ENCODE measurements at places on chromosomes 1 and 21.

- DNase-seq, result no peak
Observed at GRCh38 chr1:55993646-55994318, 585.6 kb downstream of the PLPP3 start.

- DNase-seq, result no peak
Observed at GRCh38 chr1:187928288-187928687, 1099.5 kb downstream of the PLA2G4A start.

GRCh38 chr1:199932462-199932861, 95.0 kb upstream of the NR5A2 start:
- no peak for DNase-seq

DNA sequence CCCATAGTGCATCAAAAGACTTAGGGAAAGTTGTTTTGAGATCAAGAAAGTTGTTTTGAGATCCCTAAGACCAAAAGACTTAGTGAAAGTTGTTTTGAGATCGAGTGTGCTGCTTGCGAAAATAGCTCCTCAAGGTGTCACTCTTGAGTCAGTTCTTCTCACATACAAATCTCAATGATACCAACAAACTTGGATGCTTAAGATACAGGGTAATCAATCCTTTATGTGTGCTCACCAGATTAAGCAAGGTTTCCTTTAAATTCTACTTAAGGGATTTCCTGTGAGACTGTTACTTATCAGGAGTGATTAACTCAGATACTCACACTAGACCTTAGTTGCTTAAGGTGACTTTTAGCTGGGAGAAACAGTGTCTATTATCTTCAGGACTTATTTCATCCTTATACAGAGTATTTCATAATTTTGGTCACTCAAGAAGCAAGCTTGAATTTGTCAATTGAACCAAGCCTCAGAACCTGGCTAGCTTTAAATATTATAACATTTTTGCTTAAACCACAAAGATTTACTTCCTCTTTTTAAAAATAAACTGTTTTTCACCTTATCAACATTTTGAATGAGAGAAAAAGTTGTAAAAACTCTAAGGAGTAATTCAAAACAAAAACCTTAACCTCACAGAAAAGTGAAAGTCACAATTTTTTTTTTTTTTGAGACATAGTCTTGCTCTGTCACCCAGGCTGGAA, 8.0 kb upstream of the RLF start:
- no peak for DNase-seq

- DNase-seq, result no peak
Observed at GRCh38 chr21:46111857-46112724, 14.2 kb downstream of the COL6A2 start.

- DNase-seq, result peak; percentile 29
Observed at GRCh38 chr1:168469690-168470089, 74.1 kb downstream of the XCL2 start.

DNA sequence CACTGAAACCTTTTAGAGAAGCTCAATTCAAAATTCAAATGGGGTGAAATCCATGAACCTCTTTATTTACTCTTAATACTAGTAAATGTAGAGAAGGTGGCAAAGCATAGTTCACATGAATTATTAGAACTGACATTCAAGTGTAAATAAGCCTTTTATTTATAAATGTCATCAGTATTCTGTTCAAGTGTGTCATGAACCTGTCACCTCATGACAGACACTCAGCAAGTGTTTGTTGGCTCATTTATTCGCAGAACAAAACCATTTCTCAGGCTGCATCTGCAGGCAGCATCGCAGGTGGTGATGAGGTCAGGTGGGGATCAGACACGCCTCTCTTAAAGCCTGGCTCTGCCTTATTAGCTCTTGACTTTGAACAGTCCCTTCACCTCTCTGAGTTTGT, 116.6 kb downstream of the SETD4 start:
- no peak for DNase-seq

DNA sequence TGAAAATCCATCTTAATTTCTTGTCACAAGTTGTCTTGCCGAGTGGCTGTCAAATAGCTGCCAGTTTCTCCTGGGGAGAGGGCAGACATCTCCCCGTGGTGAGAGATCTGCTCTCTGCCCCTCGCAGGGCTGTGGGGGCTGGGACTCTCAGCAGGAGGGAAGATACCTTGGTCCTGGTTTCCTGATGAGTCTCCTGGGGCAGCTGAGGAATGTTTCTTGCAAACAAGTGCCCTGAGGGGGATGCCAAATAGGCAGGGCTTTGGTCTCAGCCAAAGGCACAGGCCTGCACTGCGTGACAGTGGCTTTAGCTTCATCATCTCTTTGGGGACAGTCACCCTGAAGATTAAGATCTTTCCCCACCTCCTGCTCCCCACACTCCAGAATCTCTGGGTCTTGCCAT, 40.9 kb downstream of the SYT6 start:
- DNase-seq, result no peak

- DNase-seq, result no peak
Observed at GRCh38 chr1:92511541-92511940, 24.8 kb upstream of the GFI1 start.

- DNase-seq, result no peak
Observed at GRCh38 chr1:22210636-22211035, 67.7 kb upstream of the WNT4 start.

DNA sequence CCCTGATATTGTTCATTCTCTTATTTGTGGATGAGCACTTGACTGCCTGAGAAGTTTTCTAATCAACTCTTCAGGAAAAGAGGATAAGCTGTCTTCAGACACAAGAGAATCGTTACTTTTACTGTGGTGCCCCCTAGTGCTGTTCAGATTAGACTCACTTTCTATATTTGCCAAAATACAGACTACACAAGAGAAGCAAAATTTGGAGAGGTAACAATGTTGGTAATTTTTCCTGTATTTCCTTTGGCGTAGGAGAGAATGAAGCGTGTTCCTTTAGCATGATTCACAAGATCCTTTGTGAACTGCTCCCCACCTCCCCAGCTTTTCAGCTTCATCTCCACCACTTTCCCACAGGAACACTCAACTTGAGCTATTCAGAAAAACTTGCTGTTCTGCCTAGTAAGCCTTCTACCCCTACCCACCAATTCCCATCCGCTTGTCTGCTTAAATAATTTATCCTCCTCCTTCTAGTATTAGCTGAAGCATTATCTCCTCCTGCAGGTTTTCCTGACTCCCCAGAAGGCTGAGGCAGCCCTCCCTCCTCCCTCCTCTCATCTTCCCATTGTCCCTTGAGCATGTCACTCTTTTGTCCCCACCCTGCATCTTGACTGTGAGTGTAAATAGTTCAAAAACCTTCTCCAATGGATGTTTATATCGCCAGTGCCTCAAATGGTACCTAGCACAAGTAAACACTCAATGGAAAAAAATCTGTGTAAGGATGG, 4.5 kb downstream of the TNFSF4 start:
- no peak for DNase-seq

DNA sequence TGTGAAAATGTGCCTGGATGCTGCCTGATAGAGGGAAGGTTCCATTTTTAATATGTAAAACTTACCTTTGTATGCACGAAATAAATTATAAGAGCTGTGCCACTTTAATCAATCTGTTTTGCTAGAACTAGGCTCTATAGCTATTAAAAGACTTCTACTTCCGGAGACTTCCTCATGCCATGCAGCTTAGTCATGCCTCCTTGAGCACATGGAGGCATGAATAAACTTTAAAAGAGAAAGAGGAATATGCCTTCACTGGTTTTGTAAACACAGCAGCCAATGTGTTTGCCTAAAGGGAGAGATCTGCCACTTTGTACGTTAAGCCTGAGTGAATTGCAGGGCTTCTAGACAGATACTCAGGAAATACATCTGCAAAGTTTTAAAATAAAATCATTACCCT, 604.6 kb downstream of the LRRIQ3 start:
- no peak for DNase-seq

DNA sequence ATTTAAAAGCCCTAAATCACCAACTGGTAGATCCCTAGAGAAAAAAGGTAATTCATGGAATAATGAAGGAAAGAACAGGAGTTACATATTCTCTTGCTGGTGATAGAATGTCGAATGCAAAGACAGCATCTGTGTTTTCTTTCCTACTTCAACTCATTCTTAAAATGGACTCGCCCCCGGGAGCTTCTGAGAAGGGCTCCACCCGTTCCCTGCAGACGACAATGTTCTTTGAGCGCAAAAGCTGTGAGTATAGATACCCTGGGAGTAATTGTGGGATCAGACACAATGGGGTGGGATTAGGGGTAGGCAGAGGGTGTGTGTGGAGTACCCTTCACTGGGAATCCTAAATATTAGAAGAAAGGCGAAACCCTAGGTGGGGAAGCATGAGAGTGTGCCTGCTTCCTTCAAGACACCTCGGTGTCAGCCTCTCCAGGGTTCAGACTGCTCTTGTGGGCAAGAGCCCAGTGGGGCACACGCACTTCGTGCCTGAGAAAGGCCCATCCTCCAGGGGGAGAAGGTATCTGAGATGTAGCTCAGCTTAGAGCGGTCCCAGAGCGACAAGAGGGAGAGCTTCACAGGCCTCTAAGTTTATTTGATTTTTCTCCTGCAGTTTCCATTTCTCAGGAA, 123.3 kb upstream of the DPYD start:
- DNase-seq, result no peak

GRCh38 chr1:245079021-245079609, 75.7 kb upstream of the KIF26B start:
- DNase-seq, result no peak

DNA sequence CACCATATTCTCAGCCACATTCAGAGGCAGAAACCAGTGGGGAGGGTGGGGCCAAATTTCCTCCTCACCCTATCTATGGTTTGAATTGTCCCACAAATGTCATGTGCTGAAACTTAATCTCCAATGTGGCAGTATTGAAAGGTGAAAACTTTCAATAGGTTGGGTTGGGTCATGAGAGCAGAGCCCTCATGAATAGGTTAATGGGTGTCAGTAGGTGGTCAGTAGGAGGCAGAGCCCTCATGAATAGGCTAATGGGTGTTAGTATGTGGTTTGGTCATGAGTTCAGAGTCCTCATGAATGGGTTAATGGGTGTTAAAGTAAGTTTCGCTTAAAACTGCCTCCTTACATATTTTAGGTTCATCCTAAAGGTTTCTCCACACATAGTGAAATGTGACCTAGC, 170.0 kb downstream of the FCRL5 start:
- DNase-seq, result no peak

GRCh38 chr1:30371179-30371788, 352.1 kb downstream of the MATN1 start:
- DNase-seq, result no peak

- no peak for DNase-seq
Observed at GRCh38 chr1:25629836-25630235, 13.2 kb downstream of the MAN1C1 start.

DNA sequence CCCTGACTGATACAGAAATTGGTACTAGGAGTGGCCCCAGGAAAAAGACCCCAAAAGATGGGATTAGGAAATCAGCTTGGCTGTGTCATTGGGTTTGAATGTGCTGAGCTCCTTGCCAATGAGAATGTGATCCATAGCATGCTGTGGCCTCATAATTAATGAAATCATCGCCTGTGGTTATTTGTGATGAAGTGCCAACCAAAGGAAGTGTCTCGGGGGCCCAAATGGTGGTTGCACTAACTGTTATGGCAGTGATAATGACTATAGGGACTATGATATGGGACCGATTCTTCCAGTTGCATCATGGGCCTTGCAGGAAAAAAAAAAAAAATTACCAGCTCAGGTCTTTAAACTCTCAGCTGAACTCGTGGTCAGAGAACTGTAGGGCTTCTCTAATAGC, 15.4 kb upstream of the ZDHHC18 start:
- no peak for DNase-seq

DNA sequence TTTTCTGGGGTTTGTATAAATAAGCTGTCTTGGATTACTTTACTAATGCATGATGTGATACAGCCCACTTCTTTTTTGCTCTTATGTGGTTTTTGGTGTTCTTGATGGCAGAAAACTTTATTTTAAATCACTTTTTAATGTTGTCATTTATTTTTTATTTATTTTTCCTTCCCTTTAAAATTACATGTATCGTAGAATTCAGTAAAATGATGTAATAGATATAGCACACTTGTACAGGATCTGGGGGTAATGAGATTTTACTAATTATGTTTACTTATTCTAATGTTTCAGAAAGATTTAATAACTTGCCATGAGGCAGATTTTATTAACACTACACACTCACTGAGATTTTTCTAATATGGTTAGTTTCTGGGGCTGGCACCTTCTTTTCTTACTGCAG, 701 bp upstream of the B3GALT2 start:
- no peak for DNase-seq

- no peak for DNase-seq
Observed at GRCh38 chr1:3898475-3898735, 1.7 kb downstream of the C1orf174 start.

DNA sequence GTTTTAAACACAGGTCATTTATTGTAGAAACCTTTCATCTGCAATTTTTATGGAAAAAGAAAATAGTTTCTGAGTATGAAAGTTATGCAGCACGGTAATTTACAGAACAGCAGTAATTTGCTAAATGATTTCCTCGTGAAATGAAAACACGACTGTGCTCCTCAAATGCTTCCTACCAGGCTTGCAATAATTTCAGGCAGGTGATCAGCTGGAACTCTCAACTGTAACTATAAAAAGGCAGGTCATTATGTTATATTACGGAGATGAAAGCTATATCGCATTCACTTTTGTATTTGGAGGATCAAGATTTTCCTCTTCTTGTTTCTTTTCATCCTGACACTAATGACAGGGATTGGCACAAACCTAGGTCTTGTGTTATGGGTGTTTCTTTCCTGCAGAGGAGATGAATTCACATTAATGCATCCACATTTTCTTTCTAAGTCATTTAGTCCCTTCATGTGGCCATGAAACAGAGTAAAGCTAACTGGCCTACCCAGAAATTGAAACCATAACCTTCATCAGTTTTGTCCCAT, 57.4 kb downstream of the SAMSN1 start:
- DNase-seq, result no peak

DNA sequence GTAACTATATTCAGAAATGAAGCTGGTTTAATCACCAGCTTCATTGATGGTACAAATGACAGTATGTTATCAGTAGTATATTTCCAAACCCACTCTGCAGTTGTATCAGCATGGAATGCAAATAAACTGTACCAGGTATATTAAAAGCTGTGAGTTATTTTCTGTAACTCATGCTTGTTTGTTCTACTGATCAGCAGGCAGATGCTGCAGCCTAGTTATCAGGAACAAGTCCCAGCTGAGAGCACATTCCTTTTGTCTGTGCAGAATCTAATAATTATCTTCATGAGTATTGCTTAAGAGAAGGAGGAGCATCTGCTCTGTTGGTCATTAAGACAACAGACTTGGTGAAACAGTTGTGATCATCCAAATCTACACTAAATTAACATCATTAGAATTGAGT, 1331.1 kb downstream of the MRPL39 start:
- DNase-seq, result no peak

DNA sequence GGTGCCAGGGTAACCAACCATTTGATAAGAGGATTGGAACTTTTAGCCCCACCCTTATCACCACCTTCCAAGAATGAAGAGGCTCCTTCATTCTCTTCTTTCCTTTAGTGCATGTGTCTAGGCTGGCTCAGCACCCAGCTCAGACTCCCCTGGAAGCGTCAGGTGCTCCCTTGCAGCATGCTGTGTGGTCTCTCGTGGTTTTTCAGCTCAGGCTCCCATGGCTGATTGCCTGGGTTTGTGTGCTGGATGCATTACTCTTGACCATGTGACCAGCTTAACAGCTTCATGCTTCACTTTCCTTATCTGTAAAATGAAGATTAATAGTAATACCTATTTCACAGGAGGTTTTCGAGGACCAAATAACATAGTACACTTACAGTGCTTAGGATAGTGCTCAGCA, 198.4 kb downstream of the HHAT start:
- DNase-seq, result no peak

GRCh38 chr1:14340002-14340785, 258.3 kb upstream of the KAZN start:
- no peak for DNase-seq

Measured in stimulated activated CD8-positive, alpha-beta memory T cell treated with anti-CD3 and anti-CD28 coated beads, Interleukin-4, amount 100 ng/mL, for 24 hours (primary cell).